SK-MEL-5 (cell line): ENCODE measurements at places on chromosomes 7 and 10. TPM values are rescaled to one million over a fixed set of nuclear protein-coding genes. Genes with fewer than 3 reads are reported as not detected.

DNA sequence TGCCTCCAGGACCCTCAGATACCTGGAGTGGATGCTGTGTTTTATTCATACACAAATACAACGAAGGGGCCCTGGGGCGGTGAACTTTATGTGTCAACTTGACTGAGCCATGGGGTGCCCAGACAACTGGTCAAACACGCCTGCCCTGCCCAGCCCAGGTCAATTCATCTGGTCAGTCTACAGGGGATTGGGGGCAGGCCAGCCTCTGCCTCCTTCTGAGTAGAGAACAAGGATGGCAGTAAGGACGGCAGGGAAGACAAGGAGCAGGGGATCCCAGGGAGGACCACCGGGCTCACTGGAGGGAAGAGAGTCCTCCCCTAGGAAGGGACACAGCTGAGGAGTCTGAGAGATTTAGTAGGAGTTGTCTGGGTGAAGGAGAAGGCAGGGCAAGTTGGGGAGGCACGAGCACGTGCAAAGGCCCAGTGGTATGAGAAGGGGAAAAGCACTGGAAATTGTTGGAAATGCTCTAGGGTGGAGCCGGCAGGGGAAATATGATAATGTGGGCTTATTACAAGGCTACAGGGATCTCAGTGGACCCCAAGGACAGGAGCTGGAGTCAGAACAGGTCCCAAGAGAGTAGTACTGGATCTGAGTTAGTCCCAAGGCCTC, 63.4 kb downstream of the MYL10 start:
- no peak for DNase-seq

DNA sequence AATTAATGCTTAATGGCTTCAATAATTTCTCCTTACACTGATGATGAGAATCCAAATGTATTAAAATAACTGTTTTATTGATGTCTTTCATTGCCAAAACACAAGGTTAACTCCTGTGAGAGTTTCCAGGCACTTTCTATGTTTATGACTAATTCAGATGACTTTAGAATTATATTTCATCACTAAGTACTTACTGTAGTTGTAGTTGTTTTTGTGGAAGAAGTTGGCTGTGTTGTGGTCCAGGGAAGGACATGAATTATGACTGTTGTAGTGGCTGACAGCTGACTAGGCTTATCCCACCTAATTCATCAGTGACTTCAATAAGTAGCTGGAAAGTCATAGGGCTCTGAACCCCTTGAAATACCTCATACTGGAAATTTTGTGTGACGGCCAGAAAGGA, 254.8 kb downstream of the HGF start:
- no peak for DNase-seq

Gene PHKG1
- 0.67 and 1.9 TPM in 2 replicates for total RNA-seq

Gene PMPCB
- 137 and 146 TPM in 2 replicates for total RNA-seq
